ENCODE measurements at places on chromosomes 4 and X.

DNA sequence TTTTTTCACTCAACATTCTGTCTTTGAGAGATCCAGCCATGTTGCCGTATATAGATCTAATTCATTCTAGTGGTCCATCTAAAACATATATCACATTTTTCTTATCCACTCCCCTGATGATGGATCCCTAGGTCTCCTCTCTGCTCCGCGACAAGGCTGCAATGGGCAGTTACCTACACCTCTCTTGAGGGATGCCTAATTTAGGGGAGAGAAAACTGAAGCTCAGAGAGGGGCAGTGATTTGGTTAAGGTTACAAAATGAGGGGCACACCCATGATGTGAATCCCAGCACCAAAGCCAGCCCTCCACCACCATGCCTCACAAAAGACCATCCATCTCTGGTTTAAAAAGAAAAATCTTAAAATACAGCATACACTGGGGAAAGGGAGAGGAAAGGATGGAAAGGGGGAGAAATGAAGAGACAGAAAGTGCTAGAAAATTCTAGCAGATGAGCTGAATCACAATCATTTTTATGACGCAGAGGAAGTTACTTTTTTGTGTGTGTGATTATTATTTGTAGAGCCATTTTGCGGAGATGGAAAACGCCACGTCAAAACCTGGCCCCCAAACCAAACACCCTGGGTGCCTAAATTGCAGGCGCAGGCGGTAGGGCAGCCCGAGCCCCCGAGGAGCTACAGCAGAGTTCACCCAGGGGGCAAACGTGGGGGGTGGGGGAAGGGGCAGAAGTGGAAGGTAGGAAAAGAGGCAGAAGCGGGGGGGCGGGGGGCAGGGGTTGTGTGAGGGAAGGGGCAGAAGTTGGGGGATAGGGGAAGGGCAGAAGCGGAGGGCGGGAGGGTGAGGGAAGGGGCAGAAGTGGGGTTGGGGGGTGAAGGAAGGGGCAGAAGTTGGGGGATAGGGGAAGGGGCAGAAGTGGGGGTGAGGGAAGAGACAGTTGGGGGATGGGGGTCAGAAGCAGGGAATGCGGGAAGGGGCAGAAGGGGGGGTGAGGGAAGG is 1.3 kb upstream of the TSPYL2 start:
- DNase-seq = no peak

- no peak for DNase-seq
Observed at GRCh38 chr4:48153791-48154550, 19.9 kb upstream of the TXK start.

DNA sequence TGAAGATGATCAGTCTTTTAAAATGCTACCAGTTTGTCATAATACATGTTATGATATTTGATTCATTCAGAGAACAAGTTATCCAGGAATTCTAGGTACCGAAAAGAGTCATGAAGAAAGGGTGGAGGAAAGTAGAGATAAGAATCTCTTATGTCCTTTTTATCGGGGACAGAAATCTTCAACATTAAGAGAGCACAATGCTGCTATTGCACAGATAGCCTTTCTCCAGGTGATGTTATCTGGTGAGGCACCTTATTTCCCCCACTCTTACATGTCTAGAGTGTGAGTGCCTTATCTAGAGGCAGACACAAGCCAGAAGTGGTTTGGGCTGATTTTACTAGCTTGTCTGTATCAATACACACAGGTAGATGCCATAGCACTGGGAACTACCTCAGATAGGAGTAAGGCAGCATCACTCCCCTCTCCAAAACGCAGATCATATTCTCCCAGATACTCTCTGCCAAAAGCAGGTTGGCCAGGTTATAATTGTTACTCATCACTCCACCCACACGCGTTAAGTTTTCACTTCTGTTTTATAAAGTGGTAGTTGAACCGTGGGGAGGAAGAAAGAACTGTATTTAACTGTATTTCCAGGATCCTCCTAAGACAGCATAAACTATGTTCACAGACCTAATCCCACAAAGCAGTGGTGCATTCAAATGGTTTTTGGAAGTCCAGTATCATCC is 38.4 kb downstream of the AREG start:
- DNase-seq = no peak

DNA sequence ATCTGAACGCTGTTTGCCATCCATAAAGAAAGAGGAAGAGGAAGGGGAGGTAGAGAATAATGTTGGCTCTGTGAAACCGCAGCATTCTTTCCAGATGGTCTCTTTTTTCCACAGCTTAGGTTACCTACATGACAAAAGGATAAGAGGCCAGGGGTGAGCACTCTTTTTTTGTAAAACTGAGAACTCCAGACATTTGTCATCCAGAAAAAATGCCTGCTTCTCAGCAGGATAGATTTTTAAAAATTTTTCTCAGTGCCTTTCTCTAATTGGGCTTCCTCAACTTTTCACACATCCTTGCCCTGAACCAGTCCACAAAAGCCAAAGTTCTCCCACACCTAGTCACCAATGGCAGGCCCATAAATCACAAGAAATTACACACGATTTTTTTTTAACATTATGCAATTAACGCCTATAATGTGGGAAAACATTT is 158.1 kb upstream of the TENM3 start:
- no peak for DNase-seq

DNA sequence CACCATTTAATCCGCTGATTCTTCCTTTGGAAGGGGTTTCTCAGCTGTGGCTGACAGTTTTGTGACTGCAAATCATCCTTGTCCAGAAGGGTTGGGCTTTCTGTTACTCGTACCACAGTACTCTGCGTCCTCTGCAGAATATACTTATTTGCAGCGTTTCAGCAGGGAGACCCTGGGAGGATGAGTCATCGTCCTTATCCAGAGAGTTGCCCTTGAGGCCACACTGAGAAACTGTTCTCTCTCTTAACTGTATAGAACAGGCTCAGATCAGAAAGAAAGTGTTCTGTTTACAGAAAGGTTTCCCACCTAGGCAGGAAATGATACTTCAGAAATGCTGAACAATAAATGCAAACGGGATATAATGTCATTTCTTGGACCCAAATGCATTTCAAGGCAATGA is 47.8 kb upstream of the DDX53 start:
- DNase-seq = no peak

- DNase-seq = no peak
Observed at GRCh38 chr4:7625071-7625470, 190.3 kb upstream of the PSAPL1 start.

DNA sequence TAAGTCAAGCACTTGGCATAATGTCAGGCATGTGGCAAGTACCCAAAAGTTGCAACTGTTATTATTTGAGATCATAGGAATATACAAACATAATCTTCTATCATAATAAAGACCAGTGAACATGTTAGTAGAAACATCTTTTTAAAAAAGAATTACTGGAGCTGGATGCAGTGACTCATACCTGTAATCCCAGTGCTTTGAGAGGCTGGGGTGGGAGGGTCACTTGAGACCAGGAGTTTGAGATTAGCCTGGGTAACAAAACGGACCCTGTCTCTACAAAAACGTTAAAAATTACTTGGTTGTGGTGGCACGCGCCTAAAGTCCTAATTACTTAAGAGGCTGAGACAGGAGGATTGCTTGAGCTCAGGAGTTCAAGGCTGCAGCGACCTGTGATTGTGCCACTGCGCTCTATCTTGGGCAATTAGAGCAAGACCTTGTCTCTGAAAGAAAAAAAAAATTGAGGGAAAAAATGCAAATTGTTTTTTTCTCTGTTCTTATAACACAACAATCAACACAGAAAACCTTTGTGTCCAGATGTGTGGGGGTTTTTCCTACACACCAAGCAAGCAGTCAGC is 284.3 kb downstream of the ARHGAP10 start:
- DNase-seq = no peak

DNA sequence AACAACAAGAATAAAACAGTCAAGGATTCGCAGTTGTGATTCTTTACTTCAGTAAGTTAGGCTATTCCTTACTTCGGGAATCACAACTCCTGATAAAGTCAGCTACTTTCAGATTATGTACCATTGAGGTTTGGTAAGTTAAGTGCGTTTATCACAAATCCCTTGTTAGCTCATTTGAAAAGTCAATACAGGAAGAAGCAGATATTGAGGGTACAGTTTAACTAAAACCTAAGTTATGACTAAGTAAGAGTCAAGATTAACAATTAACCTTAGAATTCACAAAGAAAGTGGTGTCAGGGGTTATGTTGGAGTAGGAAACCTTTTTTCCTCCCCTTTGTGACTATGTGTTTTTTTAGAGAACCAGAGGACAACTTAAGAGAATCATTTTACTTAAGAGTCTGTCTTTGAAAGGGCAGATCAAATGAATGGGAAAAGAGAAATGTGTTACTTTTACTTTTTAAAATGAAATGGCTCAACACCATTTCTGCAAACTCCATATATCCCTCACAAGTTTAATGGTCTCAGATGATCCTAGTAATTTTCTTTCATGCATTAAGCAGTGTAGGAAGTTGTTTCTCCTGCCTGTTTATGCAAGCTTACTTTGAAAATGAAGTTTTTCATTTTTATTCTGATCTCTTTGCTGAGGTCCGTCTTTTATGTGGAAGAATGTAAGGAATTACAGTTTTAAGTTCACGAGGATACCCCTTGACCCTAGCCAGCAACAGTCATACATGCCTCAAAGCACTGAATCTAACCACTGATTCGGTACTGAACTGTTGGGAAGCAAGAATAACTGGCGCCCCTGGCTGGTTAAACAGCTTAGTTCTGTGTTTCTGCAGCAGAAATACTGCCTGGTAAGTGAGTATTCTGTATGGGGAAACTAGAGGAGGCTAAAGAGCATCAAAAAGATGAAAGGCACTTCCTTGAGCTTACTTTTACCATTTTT is 211.7 kb downstream of the SLC4A4 start:
- DNase-seq = no peak

GRCh38 chrX:45324941-45325340 is 124.3 kb upstream of the DIPK2B start:
- DNase-seq = no peak

GRCh38 chr4:31275906-31276305 is 555.7 kb downstream of the PCDH7 start:
- DNase-seq = no peak

- no peak for DNase-seq
Observed at GRCh38 chrX:103586314-103586646, 965 bp downstream of the TCEAL4 start.

DNA sequence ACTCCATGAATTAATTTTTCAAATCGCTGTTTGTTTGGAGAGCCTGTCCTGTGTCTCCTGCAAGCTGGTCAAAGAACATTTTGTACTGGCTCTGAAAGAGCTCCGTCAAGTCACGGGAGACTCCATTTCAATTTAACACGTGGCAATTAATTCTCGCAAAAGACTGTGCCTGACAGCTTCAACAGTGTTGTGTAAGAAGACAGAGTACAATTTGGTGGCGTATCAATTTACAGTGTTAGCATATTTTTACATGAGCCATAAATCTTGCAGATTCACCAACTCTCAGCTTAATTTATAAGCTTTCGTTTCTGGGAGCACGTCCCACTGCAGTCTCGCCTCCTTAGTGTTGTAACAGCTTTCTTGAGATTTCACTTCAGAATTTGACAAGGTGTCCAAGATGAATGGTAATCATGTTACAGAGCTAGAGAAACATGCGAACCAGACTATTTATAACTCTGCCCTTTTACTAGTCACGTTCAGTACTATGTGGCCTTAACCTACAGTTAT is 70.8 kb downstream of the RWDD4 start:
- no peak for DNase-seq

GRCh38 chr4:3269991-3270611 is 21.1 kb downstream of the MSANTD1 start:
- no peak for DNase-seq

DNA sequence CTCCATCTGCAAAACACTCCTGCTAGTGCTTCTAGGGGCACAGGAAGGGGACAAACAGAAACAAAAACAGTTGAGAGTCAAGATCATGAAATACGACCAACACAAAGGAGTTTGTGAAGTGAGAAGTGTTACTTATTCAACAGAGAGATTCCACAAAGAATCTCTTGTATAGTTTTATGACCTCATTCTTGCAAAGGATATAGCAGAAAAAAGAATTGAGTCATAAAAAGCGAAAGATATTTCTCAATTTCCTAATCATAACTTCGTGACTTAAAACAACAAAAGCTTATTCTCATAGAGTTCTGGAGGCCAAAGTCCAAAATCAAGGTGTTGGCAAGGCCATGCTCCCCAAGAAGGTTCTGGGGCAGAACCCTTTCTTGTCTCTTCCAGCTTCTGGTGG is 40.7 kb downstream of the TIGD4 start:
- no peak for DNase-seq

GRCh38 chr4:94678896-94679295 is 78.9 kb upstream of the BMPR1B start:
- DNase-seq = no peak

DNA sequence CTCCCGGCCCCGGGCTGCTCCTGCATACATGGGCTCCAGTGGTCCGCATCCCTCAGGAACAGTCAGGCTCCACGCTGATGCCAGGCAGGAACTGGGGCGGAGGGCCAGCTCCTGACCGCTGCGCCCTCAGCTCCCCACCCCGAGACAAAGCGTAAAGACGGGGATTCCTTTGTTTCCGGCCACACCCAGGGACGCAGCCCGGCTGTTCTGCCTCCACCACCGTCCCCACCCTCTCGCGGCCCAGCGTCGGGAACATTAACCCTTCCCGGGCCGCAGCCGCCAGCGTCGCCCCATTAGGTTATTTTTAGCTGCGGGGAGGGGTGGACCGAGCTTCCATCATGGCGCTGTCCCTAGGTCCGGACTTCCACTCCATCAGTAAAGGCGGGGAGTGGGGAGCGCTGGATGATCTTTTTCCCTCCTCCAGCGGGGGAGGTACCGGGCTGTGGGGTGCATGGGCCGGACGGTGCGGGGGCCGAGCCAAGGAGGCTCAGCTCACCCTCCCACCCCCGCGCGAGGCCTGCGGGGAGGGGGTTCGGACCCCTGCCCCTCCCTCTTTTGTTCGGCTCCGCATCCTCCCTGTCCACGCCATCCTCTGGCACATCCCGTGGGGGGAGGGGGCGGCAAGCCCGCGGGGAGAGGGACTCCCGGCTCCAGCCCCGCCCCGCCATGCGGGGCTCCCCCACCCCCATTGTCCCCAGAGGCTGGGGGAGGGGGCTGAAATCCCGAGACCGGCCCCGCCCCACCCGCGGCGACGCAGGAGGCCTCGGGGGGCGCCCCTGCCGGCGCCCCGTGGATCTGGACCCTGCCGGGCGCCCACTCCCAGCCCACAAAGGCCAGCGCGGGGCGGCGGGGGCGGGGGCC is 5.3 kb downstream of the CRMP1 start:
- DNase-seq = peak; percentile 65

- DNase-seq = no peak
Observed at GRCh38 chrX:144730471-144730870, 516.8 kb upstream of the SPANXN1 start.

Data from NCI-H187 (cell line).